Lower lobe of right lung (tissue), 2 donors: ENCODE measurements at places on chromosomes 5 and 9. TPM values are rescaled to one million over a fixed set of nuclear protein-coding genes. Genes with fewer than 3 reads are reported as not detected.

CATSPER3 gene
- 0.68 TPM for total RNA-seq

SLC46A2 gene
- total RNA-seq: 13.7 TPM

CCDC180 gene
- 11.3 TPM for total RNA-seq

FBN2 gene
- total RNA-seq: 0.83 TPM

AFF4 gene
- 68.6 TPM for total RNA-seq

SOHLH1 gene
- not detected for total RNA-seq

CA9 gene
- not detected for total RNA-seq

GMCL2 gene
- not detected for total RNA-seq

TAS2R1 gene
- total RNA-seq: not detected

C5orf22 gene
- 20.8 TPM for total RNA-seq

SLC34A3 gene
- total RNA-seq: not detected

DNA sequence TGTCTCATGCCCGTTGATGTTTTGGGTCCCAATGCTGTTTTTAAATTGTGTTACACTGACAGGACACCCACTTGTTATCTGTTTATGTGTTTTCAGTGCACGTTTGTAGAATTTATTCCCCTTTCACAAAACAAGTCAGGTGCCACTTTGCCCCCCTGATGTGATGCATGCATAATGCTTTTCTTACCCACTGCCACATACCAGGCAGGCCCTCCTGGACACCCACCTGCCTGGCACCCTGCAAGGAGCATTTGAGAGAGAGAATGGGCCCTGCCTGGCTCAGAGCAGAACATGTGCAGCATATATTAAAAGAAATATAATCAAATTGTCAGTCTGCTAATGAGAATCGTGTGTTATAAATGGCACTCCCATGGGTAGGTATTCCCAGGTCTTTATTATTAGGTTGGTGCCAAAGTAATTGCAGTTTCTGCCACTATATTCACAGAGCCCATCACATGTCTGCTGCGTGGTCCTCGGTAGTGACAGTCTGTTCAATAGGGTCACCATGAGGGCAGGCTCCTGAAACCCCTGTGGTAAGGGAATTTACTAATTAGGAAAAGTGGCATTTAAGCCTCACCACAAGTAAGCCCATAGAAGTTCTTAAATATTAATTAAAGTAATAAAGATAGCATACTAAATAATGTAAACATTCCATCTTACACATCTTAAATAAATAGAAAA is 52.2 kb upstream of the CKMT2 start:
- no peak for DNase-seq

DNA sequence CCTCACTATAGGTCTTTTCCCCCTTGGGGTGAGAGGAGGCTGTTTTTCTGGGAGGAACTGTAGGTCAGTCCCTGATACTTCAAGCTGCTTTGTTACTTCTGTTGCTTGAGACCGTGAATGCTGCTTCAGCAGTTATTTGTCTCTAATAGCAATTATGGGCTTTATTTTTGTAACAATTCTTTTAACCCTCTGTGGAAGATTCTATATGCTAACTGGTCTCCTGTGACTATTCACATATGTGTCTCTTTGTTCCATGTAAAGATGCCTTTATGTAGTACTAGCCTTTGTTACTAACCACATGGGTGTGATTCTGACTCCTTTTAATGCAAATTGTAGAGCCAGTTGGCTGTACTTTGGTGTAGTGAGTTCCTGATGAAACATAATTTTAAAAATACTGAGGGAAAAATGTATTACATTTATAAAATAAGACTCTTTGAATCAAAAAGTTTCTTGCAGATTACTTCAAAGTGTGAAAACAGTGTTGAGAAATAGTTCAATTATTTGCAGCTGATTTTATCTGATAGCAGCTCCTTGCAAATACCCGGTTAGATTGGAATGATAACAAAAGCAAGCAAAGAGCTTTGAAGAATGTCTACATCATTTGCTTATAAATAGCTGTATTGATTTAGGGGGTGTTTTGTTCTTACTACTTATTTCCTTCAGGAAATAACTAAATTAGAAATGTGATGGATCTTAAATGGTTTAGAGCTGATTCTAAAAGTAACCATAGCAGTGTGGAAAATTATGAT is 46.6 kb downstream of the ANGPTL2 start:
- DNase-seq: no peak

GRCh38 chr5:131795228-131795627 is 1.6 kb downstream of the FNIP1 start:
- no peak for DNase-seq

DNA sequence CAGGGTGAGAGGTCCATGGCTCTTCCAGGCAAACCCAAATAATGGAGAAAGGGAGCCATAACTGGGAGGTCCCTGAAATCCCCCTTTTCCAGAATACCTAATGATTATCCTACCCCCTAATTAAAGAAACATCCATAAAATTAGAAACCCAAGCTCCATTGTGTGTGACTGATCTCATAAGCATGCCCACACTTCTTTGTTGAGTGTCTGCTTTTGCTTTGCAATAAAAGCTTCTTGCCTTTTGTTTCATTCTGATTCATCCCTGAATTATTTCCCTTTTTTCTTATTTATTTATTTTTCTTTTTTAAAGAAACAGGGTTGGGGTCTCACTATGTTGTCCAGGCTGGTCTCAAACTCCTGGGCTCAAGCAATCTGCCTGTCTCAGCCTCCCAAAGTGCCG is 33.1 kb downstream of the BTF3 start:
- DNase-seq: no peak

- DNase-seq: no peak
Measured at GRCh38 chr5:219460-219863, 1.3 kb downstream of the SDHA start.

DNA sequence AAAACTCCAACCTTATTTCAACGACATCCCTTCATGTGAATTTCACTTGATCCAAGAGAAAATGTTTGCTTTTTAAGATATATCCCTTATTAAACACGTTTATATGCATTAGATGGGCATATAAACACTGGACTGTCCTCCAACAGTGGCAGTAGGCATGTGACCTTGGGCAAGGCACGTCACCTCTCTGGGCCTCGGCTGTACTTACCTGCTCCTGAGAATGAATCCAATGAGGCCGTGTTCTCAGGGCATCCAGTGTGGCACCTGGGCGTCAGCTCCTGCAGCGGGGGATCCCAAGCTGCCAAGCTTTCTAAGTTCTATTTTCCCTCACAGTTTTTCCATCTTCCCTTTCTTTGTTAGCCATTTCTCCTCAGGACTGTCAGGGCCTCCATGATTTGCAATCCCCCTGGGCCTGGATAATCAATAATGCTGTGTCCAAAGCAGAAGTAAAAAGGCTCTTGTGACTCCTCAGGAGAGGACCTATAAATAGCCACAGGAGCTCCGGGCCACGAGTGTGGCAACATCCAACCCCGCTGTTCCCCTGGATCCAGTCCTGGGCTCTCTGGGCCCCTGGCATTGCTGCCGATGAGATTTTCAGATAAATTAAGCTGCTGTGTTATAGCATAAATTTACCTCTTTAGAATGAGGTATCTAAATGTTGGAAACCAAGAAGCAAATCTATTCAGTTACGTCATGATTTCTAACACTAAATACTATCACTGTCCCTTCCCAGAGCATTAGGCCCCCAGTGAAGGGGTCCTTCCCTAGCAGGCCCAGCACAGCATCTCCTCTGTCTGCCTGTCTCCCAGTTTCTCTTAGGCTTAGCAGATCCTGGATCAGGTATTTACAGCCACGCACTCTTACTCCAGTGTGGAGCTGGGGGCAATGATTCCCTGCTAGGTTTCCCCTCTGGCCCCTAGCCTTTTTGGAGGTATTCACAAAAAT is 76.8 kb downstream of the PTPN3 start:
- no peak for DNase-seq

DNA sequence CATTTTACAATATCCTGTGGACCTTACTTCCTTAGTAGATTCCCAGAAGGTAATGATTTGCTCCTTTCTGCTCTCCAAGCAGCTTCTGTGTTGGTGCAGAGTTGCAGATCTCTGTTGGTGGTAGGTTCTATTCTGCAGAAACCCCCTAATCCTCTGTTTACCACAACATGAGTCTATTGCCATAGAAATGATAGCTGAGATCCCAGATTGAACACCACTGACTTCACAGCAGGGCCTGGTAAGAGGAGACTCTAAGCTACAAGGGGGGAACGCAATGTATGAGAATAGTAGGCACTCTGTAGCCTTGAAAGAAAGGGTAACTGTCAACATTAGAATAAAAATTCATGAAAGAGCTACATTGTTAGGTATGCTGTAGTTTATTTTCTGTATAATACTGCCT is 59.5 kb downstream of the MUSK start:
- DNase-seq: no peak

DNA sequence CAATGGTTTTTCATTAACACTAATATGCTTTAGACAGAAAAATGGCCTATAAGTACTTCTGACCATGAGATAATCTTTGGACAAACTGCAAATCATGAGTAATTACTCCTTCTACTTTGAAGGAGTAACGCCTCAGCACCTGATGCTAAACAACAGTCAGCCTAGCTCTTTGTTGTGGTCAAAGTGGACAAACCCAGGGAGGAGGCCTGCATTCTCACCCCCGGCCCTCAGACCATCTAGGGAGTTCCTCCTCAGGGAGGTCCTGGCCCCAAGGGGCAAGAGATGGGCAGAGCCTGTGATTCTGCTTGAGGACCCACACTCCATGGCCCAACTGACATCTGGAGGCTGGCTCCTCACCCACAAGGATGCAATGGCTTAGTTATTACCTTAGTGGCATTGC is 48.2 kb upstream of the ANGPTL2 start:
- no peak for DNase-seq

GRCh38 chr5:94312298-94312697 is 306.1 kb downstream of the KIAA0825 start:
- DNase-seq: no peak

DNA sequence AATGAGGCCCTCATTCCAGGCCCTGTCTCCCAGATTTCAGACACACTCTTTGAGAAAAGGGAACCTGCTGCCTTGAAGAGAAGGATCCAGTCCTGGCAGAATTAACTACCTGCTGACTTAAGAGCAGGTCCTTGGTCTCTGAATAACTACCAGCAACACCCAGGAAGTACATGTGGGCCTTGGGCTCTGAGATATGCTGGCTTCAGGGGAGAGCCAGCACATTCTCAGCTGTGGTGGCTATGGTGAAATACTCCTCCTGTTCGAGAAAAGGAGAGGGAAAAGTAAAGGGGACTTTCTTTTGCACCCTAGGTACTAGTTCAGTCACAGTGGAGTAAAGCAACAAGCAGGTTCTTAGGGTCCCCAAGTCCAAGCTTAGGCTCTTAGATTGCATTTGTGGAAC is 120.0 kb downstream of the HMHB1 start:
- no peak for DNase-seq

DNA sequence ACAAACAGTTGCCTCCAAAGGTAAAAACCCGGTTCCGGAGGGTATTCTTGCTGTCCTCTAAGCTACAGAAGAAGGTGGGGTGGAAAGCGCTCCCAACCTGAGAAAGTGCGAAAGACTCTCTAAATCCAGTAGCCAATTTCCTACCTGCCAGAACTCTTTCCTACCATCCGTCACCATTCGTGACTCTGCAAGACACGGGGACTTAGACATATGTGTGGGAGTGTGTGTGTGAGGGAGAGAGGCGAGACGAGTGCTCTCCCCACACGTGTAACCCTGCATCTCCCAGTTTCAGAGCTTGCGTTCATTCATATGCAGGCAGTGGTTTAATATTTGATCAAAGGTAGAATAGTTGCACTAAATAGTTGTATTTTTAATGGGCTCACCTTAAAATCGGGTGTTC is 473 bp upstream of the GABRA1 start:
- no peak for DNase-seq

DNA sequence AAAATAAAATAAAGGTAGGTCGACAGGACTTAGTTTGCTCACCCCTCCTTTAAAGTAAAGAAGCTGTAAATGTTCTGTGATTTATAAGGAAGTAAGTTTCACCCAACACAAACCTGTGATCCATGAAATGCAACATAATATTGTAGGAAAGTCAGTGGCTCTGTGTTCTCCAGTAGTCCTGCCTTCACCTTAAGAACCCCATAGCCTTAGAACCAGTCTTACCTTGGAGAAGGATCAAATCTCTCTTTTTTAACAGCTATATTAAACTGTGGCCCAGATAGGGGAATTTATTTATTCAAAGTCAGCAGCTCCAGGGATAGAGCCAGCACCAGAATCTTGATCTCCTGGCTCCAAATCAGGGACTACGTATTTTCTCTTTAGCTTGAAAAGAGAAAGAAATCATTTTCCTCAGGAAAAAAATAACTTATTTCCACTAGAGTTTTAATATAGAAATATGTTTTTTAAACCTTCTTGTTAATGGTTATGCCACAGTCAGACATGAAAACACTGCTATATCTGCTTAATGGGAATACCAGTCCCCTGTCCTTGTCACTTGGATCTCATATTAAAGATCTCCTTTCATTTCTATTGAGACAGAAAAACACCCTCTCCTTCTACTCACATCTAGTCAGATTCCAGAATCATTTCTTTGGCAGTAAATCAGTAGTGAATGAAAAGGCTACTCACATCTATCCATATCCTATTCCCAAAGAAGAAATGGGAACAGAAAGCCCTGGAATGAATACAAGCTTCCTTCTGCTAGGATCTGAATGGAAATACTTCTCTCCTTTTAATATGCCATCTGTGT is 269.2 kb upstream of the TNC start:
- no peak for DNase-seq

- DNase-seq: no peak
Measured at GRCh38 chr5:137395011-137395755, 103.9 kb downstream of the SPOCK1 start.

- peak; percentile 68 for DNase-seq
Measured at GRCh38 chr9:89593727-89594427, 10.9 kb upstream of the GADD45G start.

DNA sequence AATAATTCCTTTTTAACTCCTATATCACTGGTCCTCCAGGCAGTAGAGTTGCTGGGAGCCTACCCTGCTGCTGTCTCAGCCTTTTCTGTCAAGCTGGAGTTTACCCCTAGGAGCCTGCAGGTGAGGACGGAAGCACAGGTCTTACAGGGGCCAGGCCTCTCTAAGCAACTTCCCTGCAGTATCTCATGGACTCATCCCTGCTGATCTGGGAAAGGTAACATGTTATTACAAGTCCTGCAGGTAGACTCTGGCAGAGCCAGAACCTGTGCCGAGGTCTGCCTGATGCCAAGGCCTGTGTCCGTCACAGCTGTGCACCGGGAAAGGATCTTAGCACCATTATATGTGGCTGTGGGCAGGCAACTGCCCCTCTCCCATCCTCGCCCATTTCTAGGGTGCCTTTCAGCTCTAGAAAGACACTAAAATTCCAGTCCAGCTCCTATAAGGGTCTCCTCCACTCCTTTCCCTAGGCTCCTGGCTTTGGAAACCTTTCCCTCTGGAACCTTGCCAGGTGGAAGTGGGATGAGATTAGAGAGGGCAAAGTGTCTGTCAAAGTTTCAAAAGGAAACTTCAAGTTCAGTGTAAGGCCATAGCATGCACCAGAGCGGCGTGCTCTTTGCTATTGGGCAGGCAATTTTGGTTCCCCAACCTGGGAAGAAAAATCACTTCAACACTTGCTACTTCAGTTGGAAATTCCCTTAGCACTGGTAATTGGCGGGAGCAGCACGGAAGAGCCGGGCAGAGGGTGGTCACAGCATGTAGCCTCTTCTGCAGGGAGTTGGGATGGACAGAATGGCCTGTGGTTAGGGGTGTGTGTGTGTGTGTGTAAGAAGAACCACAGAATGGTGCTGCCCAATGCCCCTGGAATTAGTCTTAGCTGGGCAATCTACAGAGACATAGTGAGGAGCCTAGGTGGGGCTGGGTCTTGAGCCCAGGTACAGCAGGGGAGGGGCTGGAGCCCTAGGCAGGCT is 17.5 kb downstream of the TMEM171 start:
- no peak for DNase-seq
